Right hindlimb (tissue), 1 donor: ENCODE measurements at places on chromosomes 7 and 10.

DNA sequence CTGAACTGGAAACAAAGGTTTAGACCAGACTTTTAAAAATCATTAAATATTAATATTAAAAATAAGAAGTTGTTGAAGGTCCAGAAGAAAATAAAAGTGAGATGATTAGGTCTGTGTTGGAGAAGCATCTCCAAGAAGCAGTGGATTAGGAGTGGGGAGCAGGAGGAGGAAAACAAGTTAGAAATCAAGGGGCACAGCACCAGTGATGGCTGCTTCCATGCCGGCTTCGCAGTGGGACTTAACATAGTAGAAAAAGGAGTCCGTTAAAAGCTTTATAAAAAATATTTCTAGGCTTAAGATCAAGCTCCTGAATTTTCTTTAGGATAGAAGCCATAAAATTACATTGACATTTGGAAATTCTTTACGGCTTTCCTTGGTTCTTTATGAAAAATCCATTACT is 95.8 kb downstream of the CDC14C start:
- DNase-seq = no peak

DNA sequence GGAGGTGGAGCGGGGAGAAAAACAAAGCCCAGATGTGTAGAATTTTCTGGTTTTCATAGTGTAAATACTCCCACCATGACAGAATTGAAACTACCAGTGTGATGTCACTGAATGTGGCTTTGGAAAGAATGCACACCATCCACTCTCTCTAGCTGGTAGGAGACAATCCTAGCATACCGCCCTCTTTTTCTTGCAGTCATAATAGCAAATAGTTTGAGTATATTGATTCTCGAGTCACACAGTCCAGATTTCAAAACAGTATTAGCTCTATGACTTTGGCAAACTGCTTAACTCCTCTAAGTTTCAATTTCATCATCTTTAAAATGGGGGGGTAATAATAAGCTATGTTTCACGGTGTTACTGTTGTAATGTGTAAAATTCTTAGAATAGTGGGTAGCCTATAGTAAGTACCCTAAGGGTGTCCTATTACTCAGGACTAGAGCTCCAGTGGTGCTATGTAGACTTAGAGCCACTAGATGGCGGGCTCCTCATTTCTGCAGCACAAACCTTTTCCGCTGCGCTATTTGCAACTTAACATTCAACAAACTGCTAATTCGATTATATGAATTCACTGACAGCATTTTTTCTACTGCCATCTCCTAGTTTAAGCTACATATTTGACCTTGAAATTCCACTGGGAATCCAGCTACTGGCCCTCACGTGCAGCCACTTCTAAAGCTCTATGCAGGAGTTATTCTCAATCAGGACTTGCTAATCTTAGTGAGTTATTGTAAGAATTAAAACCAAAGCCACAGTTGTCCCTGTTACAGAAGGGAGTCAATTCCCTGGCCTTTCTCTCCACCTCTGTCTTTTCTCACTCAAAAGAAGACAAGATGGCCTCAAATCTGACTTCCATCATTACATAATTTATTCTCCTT is 18.7 kb downstream of the TAS2R40 start:
- DNase-seq = peak; percentile 75

DNA sequence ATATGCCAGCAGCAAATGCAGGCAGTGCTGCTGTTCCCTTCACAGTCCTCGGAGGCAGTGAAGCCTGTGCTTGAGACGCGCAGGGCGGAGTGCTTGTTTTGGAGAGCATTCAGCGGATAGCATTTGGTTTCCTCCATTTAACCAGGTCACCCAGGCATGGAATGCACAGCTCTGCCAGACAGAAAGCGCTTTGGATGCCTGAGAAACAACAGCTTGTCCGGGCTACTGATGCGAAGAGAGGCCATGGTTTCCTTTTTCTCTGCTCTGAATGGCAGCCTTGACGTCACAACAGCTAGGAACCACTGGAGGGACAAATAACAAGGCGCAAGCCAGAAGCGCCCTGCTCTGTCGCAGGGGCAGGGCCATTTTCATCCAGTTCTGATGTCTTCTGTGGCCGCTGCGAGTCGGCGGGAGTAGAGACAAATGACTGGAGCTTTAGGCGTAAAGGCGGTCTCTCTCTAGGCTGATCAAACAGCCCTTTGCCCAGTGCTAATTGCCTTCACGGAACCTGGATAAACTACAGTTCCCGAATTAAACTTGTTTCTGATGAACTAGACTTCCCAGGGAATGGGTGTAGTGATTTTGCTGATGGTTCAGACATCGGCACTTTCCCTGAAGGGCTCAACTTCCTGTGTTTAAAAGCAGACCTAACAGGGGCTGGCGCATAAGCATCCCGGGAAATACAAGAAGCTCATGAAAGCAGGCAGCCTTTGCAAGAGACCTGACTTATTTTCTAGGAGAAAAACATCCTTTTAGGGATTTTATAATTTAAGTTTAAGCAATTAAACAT is 187.6 kb upstream of the KLF14 start:
- peak; percentile 76 for DNase-seq

DNA sequence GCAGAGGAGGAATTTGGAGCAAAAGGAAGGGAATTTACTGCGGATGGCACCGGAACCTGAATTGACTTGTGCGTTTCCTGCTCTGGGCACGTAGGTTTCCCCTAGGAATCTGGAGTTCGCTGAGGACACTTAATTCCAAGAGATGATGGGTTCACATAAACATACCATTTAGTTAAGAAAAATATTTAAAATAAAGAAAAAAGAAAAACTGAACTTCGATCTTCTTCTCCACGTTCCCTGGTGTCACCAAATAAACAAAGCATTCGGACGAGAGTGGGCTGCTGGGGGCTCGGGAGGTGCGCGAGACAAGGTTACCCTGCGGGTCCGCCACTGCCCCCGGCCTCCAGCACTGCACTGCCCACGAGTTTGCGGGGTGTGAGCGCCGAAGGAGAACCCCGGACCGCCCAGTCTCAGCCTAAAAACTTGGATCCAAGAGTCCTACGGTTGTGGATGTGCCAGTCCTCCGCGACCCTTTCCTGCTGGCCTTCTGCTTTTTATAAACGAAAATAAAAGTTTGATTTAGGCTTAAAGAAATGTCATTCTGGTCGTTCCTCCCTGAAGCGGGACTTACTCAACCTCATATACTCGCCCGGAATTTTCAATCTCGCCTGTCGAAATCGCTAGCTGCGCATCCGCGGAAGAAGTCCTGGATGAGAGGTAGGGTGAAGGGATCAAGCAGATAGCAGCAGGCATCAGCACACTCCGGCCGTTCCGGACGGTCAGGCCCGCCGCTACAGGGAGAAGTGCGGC is 30.3 kb downstream of the SKIDA1 start:
- DNase-seq = peak; percentile 44

- DNase-seq = no peak
Observed at GRCh38 chr10:37747081-37747480, 110.3 kb downstream of the ZNF248 start.

DNA sequence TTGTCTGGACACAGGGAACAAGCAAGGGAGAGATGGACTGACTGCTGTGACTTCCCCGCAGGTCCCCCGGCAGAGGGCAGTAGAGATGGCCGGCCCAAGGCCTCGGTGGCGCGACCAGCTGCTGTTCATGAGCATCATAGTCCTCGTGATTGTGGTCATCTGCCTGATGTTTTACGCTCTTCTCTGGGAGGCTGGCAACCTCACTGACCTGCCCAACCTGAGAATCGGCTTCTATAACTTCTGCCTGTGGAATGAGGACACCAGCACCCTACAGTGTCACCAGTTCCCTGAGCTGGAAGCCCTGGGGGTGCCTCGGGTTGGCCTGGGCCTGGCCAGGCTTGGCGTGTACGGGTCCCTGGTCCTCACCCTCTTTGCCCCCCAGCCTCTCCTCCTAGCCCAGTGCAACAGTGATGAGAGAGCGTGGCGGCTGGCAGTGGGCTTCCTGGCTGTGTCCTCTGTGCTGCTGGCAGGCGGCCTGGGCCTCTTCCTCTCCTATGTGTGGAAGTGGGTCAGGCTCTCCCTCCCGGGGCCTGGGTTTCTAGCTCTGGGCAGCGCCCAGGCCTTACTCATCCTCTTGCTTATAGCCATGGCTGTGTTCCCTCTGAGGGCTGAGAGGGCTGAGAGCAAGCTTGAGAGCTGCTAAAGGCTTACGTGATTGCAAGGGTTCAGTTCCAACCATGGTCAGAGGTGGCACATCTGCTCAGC is 6.0 kb downstream of the CYREN start:
- no peak for DNase-seq

DNA sequence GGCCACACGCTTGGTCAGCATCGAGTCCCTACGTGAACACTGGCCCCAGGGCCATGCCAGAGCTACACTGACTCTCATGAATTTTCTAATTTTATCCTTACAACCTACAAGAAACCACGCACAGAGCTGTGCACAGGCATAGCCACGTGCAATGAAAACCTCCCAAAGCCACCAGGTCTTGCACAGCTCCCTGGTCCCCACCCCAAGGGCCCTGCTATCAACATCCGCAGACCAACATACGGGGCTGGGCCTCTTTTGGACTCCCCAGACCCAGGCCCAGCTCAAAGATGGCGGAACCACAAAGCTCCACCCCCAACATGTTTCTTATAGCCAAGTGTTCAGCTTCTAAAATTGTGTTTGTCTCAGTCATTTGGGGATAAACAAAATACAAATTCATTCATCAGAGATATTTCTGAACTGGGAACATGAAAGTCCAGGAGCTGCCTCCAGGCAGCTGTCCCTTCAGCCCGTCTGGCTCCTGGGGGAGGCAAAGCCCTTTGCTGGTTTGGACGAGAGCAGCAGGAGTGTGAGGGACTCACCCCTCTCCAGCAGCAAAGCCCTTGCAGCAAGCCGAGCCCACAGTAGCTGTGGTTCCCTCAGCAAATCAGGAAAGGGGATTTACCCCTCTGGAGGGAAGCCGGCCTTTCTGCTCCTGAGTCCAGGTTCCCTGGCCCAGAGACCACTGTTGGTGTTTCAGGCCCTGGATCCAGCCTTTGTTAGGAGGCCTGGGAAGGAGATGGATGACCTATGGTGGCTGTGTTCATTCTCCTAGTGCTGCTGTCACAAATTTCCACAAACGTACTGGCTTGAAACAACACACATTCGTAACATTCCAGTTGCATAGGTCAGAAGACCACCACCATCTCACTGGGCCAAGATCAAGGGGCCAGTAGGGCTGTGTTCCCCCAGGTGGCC is 75.1 kb downstream of the OAT start:
- no peak for DNase-seq

GRCh38 chr7:115023219-115023618 is 101.3 kb downstream of the MDFIC start:
- DNase-seq = no peak

GRCh38 chr10:105154736-105155135 is 513.6 kb downstream of the SORCS3 start:
- DNase-seq = no peak

GRCh38 chr7:191105-191980 is 1.0 kb upstream of the FAM20C start:
- no peak for DNase-seq

GRCh38 chr10:105843786-105844185 is 1202.7 kb downstream of the SORCS3 start:
- DNase-seq = no peak

GRCh38 chr7:70660154-70660818 is 471.7 kb upstream of the GALNT17 start:
- no peak for DNase-seq

GRCh38 chr7:16233517-16233916 is 187.8 kb downstream of the CRPPA start:
- DNase-seq = no peak

GRCh38 chr7:47419471-47419870 is 162.4 kb downstream of the TNS3 start:
- no peak for DNase-seq

DNA sequence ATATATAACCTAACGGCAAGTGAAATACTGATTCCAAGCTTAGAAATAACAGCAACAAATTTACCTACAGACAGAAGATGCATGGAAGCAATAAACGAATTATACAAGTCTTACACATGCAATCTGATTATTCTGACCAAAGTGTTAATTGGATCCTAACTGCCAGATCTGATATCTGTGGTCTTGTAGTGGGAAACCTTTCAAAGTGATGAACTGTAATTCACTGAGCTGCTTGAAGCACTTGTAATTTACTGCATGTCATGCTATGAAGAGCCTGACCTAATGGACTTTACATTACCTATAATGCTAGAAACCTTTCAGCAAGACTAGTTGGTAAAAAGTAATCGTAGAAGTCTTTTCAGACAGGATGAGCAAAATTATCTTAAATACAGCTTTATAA is 205.6 kb downstream of the FOXP2 start:
- no peak for DNase-seq

- no peak for DNase-seq
Observed at GRCh38 chr10:86773498-86773897, 17.1 kb downstream of the BMPR1A start.

DNA sequence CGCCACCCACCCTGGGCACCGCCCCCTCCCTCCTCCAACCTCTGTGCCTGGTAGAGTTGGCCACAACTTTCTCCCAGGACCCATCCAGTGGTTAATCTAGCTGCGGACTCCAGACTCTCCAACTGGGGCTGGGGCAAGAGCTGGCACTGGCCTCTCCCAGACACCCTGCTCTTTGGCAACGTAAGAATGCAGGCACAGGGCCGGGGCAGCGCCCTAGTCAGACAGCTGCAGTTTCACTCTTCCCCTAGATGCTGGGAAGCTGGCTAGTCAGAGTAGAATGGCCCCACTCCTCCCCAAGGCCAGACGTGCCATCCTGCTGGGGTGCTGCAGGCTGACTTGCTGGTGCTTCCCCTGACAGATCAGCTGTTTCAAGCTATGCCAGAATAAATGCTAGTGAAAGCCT is 22.1 kb downstream of the HSPA12A start:
- no peak for DNase-seq

GRCh38 chr7:34507191-34507590 is 150.8 kb upstream of the NPSR1 start:
- no peak for DNase-seq

DNA sequence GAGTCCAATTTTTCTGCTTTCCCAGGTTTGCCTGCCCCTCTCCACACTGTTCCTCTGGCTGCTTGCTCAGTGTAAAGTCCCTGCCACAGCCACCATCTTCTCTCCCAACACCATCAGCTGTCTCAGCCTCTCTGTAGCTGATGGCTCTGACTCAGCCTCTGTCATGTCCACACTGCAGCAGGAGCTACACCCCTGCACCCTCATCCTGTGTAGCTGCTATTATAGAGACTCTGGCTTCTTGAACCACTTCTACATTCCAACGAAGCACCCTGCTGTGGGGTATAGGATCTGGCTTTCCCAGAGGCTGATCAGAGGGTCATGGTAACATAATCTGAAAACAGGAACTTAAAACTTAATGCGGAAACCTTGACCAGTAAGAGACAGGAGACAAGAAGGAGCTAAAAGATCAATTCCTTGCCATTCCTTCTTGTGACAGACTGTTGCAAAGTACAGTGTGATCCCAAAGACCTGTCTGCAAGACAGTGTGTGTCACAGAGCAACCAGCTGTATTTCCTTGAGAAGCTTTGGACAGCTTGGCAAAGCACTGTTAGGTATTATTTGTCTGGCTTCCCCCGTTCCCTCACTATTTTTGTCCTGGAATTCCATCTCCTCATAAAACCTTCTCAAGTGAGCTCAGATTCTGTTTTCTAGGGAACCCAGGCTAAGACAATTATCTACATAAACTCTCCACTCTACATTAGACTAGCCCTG is 42.3 kb downstream of the NRCAM start:
- no peak for DNase-seq
